Substantia nigra (tissue), 51 donors: ENCODE measurements at places on chromosomes 2 and 18.

DNA sequence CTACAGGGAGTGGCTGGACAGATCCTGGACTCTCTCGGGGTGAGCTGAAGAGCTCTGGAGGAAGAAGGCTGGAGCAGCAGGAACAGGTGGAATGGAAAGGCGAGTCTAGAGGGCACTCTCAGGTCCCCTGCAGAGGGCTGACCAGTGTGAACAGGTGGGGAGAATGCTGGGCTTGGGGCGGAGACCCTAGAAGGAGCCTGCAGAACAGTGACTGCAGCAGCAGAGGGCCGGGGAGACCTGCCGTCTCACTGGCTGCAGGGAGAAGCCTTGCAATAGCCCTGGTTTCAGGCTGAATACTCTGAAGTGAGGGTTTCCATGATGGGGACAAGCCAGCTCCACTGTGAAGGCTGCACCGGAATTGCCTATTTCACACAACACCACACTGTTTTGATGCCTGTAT is 626.7 kb upstream of the SALL3 start:
- DNase-seq, result no peak

GRCh38 chr18:46220116-46220515 is 115.9 kb downstream of the HAUS1 start:
- no peak for DNase-seq

- no peak for DNase-seq
Measured at GRCh38 chr18:22594155-22594690, 176.5 kb upstream of the CTAGE1 start.

DNA sequence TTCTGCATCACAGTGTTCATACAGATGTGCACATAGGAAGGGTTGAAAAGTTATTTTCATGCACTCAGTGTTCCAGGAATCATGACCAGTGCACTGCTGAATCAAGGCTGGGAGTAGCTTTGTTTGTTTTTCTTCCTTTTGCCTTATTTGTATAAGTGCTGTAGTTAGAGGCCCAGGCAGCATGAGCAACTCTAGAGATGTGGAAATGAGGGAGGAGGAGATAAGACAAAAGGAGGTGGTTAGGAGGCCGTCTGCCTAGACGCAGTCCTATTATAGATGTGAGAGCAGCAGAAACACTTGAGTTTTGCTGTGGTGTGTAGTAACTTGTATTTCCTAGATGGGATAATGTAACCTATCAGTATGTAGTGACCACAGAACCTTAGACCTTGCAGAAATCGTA is 264.3 kb upstream of the RASGRP3 start:
- no peak for DNase-seq

DNA sequence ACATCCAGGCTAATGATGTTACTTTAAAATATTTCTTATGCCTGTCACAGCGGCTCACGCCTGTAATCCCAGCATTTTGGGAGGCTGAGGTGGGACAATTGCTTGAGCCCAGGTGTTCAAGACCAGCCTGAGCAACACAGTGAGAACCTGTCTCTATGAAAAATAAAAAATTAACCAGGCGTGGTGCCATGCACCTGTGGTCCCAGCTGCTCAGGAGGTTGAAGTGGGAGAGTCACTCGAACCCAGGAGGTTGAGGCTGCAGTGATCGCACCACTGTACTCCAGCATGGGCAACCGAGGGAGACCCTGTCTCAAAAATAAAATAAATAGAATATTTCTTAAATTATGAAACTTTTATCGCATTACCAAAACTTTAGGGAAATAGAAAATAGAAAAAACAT is 28.1 kb upstream of the ACTR3 start:
- no peak for DNase-seq
